ENCODE measurements at places on chromosomes 1 and 21. TPM values are rescaled to one million over a fixed set of nuclear protein-coding genes. Genes with fewer than 3 reads are reported as not detected.

DNA sequence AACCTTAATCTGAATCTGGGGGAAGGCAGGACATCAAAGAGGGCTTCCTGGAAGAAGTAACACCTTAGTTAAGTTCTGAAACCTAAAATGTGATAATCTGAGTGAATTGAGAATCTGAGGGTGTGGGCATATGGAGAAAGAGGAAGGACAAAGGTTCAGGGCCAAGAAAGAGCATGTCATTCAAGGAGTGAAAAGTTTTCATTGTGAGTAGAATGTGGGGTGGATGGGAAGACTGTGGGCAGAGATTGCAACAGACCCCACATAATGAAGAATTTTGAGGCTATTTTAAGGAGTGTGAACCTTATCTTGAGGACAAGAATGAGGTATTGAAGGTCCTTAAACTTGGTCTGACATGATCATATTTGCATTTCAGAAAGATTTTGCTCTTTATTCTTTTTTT lies 227.2 kb downstream of the PTGER3 start:
- no peak for DNase-seq

GRCh38 chr1:236888903-236889302 lies 93.8 kb downstream of the MTR start:
- peak; percentile 77 for DNase-seq

Gene RGS8
- 12.2 TPM for total RNA-seq

Gene GPR161
- 12.2 TPM for total RNA-seq

Data from dorsolateral prefrontal cortex (tissue), 122 donors.